ENCODE measurements at places on chromosomes 2 and 18.

DNA sequence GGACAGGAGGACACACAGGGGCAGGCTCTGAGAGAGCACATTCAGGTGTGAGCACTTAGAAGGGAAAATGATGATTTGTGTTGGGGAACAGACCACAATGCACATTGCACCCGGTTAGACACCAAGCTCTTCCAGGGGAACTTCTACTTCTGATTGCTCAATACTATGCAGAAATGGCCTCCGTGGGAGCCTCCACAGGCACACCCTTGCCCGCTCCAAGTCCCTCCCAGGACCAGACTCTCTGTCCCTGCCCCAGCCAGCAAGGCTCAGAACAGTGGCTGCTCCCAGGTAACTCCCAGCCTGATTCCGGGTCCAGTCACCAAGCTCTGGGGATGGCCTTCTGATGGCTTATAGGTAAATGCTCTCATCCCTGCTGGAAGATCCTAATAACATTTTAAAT is 56.2 kb downstream of the BCL2L11 start:
- DNase-seq = no peak

DNA sequence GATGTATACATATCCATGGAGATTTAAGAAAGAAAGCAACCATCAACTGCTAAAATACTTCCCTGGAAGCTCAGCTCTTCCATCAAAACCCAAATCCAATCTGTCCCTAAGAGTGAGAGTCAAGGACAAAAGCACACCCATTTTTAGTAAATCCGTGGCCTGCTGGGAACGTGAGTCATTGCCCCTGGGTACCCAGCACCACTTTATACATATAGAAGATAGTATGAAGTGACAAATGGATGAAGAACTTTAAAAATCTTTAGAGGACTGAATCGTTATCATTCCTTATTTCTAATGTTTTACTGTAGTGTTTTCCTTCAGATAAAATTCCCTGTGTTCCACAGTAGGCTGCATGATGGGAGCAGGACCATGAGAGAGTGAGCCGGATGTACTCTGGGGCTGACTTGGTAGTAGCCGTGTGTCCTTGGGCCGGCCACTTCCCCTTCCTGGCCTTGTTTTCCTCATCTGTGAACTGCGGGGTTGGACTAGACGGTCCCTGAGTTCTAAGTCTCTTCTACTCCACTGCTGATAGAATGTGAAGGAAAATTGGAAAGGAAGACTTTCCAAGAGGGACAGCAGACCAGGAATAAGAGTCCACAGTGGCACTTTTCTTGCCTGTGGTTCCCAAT is 28.5 kb upstream of the CEP68 start:
- no peak for DNase-seq

DNA sequence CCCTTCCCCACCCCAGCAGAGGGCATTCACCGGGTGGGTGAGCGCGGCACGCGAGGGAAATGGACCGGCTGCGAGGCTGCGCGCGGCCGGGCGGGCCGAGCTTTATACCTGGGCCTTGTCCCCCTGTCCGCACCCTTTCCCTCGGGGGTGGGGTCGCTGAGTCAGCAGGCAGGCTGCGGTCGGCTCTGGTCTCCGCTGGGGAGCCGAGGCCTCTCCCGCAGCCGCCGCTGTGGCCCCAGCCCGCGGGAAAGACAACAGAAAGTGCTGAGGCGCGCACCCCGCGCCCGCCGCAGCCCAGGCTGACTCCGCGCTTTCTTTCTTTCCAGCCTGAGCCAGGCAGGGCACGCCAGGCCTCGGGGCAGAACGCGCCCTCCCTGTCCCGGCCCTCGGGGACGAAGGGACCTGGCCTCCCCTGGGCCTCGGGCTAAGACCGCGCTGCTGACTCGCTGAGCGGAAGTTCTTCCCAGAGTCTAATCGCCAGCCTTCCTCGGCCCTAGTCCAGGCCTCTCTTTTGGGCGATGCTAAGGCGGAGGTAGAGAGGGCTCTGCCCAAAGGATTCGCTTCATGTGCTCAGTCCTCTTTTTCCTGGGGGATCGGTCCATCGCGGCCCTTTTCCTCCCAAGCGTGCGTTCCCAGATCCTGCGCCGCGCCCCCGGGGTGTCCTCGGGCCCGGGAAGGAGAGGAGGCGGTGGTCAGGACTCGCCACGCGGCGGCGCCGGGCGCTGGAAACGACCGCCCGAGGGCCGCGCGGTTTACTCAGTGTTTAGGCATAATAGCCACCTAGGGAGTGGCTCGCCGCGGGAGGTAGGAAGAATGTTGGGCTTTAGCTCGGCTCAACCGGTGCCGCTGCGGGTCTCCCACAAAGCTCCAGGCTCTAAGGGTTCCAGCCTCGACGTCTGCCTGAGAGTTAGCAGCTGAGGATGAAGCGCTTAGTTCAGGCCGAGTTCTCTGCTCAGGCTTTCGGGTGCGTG is at the start of gene CRYBA2:
TSS of gene CRYBA2 (minus strand) at position 78 of the 971 bp plus-strand sequence. CDS start 246 bp downstream, outside the sequence.
- DNase-seq = no peak

GRCh38 chr2:8346208-8346607 is 335.6 kb upstream of the ID2 start:
- DNase-seq = no peak

- DNase-seq = no peak
Observed at GRCh38 chr18:48019557-48020325, 89.3 kb upstream of the SMAD2 start.

Data from GM12892 (cell line).